ENCODE measurements at places on chromosomes 1 and 21.

DNA sequence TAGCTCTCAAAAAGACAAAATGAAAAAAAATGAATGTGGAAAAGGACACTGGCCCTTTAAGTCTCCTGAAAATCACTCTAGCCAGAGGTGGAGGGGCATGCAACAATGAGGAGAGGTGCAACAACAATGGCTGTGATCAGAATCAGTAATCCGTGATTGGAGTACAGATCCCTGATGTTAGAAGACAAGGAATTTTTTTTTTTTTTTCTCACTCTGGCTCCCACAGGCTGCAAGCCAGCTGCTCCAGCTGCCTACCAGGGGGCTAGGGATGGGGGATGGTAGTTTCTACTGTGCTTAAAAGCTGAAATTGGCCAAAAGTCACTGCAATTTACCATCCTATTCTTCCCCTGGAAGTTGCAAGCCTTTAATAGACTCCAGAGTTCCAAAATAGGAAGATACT, 54.5 kb downstream of the STYXL2 start:
- DNase-seq, result no peak

DNA sequence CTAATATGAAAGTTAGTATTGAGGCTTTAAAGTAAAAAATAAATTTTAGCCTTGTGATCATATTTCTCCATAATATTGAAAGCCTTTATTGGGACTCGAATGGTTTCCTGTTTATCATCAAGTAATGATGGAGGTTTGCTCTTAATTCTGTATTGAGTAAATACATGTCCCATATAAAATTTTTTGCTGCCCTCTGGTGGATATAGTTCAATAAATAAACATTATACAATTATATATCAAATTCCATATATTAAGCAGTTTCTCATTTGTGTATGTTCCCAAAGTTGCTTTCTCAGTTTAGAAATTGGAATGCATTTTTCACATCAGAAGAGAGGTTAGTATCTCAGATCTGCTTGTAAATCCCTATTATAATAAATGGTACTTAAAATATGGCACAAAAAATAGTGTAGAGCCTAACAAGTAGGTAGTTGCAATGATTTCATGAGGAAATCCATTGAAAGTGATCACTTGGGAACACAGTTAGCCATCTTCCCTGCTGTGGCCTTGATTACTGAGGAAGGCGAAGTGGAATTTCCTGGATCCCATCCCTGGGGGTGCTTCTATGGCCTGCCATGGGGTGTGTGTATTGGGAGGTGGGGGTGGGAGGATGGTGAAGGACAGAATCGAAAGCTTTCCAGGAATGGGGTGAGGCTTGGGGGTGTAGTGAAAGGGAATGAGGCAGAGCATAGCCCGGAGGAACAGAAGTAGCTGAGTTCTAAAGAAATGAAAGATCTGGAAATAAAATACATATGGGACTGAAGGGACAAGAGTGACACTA, 84.1 kb upstream of the C21orf91 start:
- no peak for DNase-seq

DNA sequence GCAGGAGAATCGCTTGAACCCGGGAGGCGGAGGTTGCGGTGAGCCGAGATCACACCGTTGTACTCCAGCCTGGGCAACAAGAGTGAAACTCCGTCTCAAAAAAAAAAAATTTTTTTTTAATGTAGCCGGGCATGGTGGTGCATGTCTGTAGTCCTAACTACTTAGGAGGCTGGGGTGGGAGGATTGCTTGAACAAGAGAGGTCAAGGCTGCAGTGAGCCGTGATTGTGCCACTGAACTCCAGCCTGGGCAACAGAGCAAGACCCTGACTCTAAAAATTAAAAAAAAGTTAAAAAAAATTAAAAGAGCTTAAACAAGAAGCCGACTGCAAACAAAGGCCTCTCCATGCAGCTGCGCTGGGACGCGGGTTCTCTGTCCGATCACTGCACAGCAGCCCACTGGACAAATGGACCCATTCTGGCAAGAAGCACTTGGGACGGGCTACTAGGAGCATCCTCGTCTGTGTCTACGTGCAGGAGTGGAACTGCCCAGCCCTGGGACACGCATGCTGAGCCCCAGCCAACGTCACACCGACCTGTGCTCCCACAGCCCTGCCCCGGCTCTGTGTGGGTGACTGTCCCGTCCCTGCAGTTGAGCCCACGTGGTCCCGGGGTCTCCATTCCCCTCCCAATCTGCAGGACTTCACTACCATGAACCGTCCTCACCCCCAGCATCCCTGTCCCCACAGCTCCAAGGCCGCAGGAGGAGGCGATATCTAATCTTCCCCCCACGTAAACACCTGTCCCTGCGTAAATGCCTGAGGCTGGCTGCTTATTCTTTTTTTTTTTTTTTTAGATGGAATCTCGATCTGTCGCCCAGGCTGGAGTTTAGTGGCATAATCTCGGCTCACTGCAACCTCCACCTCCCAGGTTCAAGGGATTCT, 12.3 kb downstream of the SLC35E2B start:
- DNase-seq, result no peak

DNA sequence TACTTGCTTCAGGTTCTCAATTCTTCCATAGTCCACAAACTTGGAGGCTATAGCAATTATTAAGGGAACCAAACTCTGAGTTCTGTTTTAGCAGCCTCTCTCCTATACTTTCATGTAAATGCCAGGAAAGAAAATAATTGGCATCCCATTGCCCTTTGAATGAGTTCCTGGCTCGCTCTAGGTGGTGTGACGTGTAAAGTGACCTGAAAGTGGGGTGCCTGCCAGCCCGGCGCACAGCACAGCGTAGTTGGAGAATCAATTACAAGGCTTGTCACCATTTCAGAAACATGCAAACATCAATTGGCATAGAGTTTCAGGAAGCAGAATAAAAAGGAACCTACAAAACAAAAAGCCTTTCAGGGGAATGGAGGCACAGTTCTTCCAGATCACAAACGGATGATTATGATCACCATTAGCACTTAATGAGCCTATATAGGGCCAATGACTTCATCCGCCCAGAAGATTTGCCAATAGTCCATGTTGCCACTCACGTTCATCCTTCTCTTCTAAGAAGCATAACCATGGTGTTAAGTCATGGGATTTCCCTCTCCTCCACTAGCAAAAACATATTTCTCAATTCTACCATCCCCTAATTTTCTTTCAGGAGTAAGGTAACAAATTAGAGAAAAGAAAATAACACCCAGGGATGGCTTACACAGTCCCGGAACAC, 354.6 kb upstream of the ADGRL2 start:
- no peak for DNase-seq

DNA sequence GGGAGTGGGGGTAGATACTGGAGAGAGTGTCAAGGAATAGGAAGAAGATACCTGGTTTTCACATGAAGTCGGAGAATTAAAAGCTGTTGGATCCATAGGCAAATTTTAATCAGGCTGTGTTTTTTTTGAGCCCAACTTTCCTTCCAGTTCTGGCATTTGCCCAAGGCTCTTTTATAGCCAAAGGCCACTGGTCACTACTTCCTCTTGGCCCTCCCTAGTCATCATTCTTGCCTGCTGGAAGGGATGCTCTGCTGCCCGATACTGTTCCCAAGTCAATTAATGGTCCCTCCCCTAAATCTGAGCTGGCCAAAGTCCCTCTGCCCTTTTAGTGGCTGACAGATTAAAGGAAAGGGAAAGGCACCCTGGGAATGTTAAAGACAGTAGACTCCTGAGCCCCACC, 102.8 kb upstream of the ZNF648 start:
- no peak for DNase-seq

- no peak for DNase-seq
Measured at GRCh38 chr1:15965228-15965767, 10.6 kb downstream of the ZBTB17 start.

Measured in NCI-H1048 (cell line).